ENCODE measurements at places on chromosomes 6 and 20.

- peak; percentile 55 for DNase-seq
Measured at GRCh38 chr6:42436825-42437224, 14.9 kb downstream of the TRERF1 start.

DNA sequence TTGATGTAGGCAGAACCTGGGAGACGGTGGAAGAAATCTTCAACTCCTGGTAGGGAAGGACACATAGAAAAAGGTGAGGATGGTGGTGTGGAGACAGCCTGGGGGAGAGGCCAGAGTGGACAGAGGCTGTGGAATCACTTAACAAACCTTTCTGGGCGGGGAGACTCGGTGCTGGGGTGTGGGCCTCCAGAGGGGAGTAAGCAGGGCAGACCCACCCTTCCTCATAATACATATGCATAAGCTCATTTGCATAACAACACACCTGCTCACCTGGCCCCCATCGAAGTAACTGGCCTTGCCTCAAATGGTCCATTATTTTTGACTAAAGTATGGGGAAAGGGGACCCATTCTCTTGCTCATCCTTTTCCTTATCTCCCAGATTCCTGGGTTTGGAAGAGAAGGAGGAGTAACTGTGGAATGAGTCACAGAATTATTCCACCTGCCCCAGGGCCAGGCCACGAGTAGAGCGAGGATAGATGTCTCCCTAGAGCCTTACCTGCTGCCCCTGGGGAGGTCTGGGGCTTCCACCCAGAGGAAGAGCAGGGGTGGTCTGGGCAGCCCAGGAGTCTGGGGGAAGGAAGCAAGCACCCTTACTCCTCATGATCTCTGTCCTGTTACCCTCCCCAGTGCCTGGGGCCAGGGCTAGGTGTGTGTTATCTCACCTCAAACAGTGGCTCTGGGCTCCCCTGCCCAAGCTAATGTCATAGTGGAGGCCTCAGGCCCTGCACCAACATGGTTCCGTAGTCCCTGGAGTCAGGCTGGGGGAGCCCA lies 10.7 kb upstream of the VEGFA start:
- no peak for DNase-seq

GRCh38 chr6:147618927-147619326 lies 110.4 kb downstream of the SAMD5 start:
- DNase-seq, result no peak

DNA sequence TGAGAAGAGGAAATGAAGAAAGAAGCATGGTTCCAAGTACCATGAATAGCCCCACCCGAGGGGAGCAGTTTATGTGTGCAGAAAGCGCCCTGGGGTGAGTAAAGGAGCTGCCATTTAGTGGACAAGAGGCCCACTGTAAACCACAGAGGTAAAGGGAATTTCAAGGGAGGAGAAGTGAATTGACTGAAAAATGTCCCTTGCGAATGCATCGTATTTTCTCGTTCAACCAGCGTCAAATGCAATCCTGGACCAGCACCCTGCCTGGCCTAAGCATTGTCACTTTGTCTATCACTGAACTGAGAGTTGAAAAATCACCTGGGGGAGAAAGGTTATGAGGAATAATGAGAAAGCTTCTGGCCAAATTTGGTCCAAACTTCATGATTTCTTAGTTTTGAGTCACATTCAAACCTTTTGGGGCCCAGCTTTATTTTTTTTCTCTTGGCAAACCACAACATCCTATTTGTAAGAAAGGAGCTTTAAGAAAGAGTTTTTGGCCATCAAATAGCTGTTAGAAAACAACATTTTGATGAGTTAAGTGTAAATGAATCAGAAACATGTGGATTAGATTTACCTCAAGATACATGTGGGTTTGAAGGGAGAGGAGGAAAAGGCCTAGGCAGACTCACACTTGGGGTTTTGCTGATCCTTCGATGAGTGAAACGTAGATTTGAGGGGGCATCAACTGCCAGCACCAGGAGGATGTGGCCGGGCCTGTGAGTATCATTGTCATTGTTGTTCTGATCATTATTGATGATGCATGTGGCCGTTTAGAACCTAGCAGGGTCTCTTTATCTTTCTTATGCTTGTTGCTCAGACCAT lies 214.0 kb downstream of the CLIC5 start:
- DNase-seq, result peak; percentile 80

DNA sequence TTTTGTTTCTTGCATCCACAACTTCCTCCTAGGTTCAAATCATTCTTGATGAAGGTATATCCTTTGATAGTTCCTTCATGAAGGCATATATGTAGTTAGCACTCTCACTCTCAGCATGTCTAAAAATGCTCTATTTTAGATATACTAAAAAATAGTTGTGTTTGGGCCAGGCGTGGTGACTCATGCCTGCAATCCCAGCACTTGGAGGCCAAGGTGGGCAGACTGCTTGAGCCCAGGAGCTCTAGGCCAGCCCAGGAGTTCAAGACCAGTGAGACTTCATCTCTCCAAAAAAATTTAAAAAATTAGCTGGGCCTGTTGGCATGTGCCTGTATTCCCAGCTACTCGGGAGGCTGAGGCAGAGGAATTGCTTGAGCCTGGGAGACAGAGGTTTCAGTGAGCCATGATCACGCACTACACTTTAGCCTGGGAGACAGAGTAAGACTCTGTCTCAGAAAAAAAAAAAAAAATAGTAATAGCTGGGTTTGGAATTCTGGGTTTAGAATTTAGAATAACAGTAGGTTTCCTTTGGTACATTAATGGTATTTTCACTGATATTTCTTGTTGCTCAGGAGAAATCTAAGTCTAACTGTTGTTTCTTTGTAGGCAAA lies 7.0 kb downstream of the SERAC1 start:
- DNase-seq, result peak; percentile 61

DNA sequence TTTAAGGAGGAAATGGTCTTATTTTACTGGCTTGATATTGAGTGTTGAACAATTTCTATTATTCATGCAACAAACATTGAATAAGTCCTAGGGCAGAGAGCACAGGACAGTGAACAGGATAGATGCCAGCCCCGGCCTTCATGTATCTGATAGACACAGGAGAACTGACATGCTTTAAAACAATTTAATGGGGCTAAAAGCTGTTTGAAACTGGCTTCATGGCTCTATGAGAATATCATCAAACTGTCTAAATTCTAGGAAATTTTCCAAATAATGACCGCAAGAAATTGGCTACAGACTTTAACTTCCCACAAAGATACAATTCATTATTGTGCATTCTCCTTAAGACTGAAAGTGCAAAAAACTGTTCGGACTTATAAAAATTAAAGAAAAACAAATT lies 69.0 kb downstream of the ID4 start:
- DNase-seq, result no peak

GRCh38 chr6:52995913-52996645 lies 995 bp upstream of the GSTA4 start:
- DNase-seq, result peak; percentile 88

GRCh38 chr6:108557494-108558371 lies 3.0 kb upstream of the FOXO3 start:
- peak; percentile 69 for DNase-seq

DNA sequence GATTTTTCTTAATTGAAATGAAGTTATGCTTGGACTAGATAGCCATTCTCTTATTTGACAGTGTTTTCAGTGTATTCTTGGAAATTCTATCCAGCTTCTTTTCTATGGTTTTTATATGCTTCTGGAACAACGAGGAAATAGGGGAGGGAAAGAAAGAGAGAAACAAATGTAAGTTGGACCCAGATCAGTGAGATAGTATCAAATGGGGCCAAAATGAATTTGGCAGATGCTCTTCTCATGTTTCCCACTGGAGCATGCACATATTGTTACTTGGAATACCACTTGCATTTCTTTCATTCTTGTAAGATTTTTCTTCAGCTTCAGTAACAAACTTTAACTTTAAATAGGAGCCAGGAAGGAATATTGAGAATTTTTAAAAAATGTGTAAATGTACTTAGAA lies 312.3 kb downstream of the PRL start:
- DNase-seq, result peak; percentile 43

DNA sequence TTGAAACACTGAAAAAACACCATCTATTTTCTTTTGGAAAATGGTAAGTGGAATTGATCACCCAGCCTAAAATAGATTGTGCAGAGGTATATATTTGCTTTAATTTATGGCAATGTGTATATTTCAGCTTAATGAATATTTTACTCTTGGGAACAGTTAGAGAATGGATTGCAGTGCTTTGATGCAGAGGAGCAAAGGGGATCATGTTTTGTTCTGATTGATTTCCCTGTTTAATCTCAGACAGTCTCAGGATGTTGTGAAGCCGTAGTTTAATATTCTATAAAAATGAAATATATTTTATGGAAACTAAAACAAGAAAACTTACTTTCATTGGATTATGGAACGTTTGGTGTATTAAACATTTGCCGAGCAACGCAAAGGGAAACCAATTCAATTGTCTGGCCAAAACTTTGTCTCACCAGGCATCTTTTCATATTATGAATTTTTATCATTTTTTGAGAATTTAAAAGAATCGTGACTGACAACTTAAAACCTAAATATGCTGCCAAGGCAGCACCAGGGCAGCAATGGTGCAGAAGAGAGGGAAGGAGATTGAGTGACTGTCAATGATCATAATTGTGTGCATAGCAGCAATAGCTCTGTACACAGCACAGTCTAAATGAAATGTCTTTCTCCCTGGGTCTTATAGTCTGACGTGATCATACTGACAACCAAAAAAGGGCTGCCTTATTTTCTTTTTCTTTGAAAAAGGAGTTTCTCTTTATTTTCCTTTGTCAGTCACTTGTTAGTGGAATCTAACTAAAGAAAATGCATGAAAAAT lies 105.5 kb upstream of the EPHA7 start:
- no peak for DNase-seq

DNA sequence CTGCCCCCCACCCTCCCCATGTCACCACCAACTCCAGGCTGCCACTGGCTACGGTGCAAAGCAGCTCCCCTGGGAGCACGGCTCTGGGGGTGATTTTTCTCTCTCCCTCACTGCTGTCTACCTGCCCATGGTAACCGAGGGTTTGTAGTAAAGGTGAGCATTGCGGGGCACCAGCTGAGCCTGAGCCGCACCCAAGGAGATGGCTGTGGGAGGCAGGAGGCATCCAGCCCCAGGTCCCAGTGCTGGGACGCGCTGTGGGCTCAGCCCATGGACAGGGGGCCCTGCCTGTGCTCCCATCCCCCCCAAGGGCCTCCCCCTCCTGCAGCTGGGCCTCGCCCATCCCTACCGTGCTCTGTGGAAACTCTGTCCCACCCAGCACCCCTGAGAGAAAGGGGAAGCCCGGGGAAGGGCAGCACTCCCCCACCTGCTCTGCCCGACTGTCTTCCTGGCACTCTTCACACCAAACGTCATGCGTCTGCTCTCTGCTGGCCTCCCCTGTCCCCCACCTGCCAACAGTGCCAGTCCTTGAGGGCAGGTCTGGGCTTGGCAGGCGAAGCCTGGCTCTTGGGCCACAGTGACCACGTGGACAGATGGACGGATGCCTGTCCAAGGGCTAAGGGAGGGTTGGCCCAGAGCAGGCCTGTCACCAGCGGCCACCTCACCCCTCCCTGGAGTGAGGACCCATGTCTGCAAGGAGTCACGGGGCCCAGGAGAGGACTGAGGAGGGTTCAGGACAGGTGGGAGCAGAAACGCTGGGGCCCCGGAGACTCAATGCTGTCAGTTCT lies 3.8 kb upstream of the CHRNA4 start:
- no peak for DNase-seq

DNA sequence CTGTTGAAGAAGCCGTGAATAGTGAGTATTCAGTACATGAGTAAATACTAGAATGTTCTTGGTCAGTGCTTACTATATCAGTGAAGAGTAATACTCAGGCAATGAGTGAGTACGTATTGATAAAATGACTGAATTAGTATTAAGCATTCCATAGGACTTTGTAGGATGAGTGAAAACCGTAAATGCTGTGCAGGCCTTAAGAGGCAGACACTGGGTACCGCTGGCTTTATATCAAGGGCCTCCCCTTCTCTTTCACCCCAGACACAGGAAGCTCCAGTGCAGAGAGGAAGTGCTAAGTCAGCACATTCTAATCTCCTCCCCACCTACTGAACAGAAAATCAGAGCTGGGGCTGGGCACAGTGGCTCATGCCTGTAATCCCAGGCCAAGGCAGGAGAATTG lies 24.2 kb downstream of the POFUT1 start:
- peak; percentile 54 for DNase-seq

DNA sequence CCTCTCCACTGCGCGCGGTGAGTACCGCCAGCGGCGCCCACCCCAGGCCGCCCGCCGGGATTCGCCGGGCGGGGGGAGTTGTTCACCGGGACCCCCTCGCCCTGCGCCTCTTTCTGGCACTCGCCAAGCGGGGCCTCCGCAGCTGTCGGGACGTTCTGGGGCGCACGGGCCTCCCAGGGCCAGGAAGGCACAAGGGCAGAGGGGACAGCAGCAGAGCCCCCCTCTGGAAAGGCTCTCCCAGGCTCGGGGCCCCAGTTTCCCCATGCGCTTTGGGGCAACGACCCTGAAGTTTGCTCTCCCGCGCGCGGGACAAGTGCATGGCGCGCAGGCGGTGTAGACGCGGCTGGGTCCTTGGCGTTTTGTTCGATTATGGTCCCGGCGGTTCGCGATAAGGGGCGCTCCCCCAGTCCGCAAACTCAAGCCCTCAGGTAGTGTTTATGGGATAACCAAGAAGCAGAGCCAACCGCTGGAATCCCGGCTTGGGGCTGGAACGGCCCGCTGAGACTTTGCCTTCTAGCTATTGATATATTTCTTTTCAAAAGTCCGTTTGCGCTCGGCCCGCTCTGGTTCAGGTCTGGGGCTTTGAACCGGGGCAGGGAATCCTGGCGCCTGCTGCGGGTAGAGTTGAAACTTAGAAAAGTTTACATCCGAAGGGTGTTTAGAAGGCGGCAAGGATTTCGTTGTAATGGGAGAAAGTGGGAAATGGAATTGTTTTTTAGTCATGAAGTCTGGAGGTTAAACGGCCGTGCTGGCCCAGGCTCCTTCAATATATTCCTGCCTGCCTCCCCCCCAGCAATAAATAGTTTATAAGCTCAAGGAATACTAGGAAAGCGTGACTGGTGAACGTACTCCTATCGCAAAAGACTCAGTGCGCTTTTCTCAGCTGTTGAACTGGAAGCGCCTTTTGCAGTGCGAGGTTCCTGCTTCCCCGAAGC lies 595 bp downstream of the EYA2 start:
- peak; percentile 15 for DNase-seq

- no peak for DNase-seq
Measured at GRCh38 chr20:50717974-50718761, 13.2 kb upstream of the PARD6B start.

DNA sequence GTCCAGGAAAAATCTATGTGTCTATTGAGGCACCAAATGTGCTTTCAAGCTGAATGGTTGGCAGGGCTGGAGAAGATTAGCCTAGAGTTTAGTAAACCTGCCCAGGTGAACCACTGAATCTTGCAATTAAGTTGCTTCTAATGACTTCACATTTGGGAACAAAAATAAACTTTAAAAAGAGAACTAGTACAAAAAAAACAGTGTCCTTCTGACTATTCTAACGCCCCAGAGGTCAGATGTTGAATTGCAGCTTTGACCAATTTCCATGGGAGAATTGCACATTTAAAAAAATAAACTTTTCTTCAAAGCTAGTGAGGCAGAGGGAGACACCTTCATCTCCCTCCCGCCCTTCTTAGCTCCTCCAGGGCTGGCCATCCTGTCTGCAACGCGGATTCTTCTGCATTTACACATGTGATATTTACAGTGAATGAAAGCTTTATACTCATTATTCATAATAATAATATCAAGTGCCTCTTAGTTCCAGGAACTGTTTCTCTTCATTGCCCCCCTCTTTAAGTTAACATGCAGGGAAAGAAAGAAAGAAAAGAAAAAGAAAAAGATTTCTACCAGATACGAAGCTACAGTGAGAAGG lies 270.2 kb downstream of the SMOC2 start:
- no peak for DNase-seq
